ENCODE measurements at places on chromosomes 13 and 19.

DNA sequence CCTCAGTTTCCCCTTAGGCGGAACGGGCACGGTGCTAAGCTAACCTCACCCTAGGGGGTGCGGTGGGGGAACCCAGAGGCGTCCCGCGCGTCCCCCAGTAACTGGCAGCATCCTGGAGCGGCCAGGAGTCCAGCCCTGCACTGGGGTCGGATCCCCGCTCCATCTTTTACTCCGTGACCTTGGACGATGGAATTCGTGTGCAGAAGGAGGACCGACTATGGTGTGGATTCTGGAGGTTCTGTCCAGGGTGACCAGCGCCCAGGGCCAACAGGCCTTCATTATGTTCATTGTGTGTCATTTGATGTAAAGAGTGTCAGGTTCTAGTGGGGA, 630 bp downstream of the SPPL2B start:
- no peak for DNase-seq

DNA sequence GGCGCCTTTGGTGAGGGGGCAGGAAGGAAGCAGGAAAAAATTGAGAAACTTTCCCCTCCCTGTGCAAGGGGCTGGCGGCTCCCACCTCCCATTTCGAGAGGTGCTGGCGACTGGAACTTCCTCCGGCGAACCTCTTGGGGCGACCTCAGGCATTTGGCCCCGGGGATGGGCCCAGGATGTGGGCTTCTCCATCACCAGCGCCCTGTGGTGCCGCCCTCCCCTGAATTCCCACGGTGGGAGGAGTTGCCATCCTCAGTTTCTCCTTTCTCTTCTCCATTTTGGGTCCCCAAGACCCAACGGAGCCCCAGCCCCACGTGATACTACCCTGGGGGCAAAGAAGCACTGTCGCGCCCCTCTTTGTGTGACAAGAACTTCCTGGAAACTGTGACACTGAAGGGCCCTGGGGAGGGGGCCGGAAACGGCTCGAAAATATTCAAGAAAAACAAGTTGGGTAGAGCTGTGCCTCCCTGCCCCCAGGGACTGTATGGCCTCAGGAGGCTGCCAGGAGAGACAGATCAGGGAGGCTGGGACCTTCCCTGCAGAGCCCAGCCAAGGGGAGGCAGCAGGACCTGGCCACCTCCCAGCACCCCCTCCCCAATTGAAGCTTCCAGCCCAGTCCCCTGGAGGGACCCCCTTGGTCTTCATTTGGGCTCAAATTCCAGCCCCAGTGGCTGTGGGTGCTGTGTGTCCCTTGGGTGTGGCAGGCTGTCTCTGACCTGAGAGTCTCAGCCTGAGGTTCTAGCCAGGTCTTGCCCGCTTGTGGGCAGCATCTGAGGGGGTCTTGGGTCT, 16.2 kb upstream of the AP1M2 start:
- peak; percentile 90 for DNase-seq

GRCh38 chr19:632579-633067, 714 bp downstream of the POLRMT start:
- no peak for DNase-seq

GRCh38 chr13:48575031-48575430, 42.2 kb upstream of the RCBTB2 start:
- no peak for DNase-seq

DNA sequence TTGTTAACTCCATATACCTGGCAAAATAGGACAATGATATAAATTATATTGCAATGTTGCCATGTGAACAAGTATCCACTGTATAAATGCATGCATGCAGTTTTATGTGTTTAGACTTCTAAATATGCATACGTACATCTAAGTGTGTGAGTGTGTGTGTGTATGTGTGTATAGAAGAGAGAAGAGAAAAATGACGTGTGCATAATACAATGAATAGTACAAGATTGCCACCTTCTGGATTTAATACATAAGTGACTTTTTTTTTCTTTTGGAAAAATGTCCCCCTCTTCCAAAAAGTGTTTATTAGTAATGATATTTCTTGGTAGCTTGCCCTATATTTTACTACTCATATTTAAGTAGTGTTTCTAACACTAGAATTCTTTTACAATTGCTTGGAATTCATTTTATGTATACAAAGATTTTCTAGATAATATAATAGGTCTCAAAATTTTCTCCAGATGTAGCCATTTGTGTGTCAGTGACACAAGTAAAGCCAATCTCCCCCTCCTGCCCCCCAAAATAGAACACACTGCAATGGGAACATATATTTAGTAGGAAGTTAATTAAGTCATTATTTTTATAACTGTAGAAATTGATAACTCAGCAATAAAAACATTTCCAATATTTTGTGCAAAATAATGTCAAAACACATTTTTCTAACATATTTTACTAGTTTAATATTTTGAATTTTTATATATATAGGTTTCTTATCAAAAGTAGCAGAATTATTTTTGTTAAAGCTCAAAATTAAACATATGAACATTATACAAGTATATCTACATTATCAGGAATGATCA, 783.3 kb upstream of the ATXN8OS start:
- DNase-seq: no peak

- no peak for DNase-seq
Measured at GRCh38 chr13:46909042-46909441, 12.2 kb upstream of the HTR2A start.

DNA sequence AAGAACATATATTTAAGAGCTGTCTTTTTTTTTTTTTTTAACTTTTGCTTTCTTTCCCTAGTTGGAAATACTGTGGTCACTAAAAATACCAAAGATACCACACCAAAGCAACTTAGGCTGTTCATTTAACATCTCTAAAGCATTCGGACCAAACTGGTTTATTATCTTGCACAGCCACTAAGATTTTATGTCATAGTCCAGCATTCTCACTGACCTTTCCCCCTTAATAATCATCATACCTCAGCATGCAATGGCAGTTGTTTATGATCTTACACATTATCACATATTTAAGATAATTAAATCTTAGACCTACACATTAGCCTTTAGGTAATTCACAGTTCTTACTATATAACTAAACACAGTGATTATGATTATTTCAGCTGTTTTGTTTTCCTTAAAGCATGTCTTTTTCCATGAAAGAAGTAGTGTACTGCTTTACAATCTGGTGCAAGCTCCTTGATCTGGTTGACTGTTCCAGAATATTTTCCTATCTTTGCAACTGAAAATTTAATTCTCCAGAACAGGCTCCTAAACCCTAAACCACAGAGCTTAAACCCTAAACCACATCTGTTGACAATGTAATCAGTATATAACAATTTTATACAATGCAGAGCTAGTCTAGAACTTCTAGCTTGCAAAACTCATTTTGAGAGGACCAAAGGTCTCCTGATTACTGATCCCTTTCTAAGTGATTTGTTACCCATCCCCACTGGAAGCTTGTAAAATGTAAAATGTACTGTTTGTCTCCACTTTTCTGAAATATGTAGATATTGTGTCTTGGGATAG, 74.2 kb downstream of the CDK8 start:
- DNase-seq: no peak

DNA sequence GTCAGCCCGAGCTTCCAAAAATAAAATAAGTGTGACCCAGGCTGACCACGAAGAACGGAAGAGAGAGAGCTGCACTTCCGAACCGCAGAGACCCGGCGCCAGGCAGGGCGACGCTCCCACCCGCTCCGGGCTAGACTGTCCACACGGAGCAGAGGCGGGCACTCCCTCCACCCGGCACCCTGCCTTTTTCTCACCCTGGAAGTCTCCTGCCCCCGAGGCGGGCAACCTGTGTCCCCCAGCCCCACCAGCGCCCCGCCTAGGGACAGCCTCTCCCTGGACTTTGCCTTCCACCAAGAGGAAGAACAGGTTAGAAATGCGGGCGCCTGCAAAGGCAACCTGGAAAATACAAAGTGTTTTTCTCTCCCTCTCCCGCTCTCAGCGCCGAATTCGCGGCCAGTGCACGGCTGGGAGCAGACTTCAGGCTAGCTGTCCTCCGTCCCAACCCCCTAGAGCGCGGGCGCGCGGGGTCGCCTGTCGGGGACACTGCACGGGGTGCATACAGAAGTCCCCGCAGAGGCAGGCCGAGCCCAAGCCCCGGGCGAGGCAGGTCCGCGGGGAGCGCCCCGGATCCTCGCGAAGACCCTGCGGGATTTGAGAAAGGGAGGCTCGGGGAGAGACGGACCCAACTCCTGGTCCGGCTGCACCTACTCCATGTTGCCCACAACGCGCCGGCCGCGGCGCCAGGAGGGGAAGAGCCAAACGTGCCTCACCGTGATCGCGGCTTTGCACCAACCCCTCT, 845 bp downstream of the SPRY2 start:
- DNase-seq: peak; percentile 41

DNA sequence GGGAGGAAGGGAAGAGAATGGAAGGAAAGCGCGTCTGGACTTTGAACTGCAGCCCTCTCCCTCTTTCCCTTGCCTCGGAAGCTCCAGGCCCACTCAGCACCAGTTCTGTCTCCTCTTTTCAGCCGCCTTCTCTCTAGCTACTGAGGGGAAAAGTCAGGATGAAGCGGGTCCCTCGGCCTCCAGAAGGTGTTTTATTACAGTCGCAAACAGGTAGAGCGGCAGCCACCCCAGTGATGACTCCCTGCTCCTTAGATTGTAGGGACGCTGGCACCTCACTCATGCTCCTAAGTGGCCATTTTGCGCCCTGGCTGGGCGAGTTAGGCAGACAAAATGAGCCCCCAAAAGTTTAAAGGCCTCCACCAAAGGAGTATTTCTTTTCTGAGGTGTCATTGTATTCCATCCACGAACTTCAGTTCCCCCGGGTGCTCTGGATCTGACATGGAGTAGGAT, 954 bp upstream of the STK24 start:
- DNase-seq: no peak

- DNase-seq: peak; percentile 91
Measured at GRCh38 chr19:48819366-48819816, 8.6 kb upstream of the BCAT2 start.

GRCh38 chr13:62046512-62046911, 630.9 kb upstream of the PCDH20 start:
- no peak for DNase-seq

DNA sequence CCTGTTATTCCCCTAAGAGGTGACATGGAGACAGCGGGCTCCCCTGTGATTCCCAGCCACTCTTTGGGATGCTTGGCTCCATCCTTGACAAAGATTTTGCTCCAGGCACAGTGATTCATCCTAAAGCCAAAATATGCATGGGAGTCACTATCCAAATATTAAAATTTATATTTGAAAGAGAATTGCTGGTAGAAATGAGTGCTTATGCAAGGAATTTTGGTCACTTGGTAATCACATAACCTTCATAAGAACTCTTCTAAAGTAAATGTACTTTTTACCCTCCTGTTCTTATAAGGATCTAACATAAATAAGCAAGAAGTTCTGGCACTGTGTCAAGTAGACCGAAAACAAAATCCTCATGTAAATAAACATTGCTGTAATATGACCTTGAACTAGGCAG, 385.8 kb downstream of the ITGBL1 start:
- DNase-seq: no peak

GRCh38 chr19:18437491-18438330, at the start of gene ISYNA1:
Gene ISYNA1, minus strand, starts transcription at chr19:18438133. Its CDS starts 154 bp downstream, at chr19:18437979.
- DNase-seq: no peak

DNA sequence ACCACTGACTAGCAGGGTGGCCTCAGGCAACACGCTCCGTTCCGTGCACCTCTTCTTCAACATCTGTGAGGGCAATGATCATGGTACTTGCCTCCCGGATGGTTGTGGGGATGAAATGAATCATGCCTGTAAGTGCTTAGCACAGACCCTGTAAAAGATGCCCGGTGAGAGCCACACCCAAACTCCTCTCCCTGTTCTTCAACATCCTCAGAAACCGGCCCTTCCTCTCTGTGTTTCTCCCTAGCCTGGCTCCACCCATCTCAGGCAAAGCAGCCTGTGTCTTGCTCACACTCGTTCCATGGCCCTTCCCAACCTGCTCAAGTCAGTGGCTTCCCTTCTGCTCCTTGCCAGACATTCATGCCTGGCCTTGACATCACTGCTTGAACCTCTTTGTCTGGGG, 5.8 kb upstream of the DMKN start:
- DNase-seq: no peak

GRCh38 chr13:36054041-36054440, 77.1 kb downstream of the DCLK1 start:
- no peak for DNase-seq

DNA sequence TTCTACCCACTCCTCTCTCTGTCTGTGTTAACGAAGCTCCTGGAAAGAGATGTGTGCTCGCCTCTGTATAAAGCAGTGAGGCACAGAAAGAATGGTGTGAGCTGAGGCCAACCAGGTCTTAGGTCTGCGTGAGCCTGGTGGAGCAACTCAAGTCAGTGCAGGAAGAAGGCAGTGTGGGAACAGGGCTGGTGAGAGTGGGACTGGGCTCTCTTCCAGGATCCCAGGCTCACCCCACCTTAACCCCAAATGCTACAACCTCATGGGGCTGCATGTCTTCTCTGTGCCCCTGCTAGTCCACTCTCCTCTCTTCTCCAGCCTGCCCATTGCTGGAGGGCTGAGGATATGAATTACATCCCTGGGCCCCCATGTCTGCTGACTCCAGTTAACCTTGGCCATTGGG, 127.4 kb downstream of the DCT start:
- no peak for DNase-seq

GRCh38 chr13:112711528-112712265, 21.9 kb downstream of the ATP11A start:
- peak; percentile 90 for DNase-seq

GRCh38 chr13:52695856-52696255, 43.2 kb downstream of the SUGT1 start:
- DNase-seq: no peak

- peak; percentile 23 for DNase-seq
Measured at GRCh38 chr19:29372461-29372860, 153.3 kb upstream of the VSTM2B start.

DNA sequence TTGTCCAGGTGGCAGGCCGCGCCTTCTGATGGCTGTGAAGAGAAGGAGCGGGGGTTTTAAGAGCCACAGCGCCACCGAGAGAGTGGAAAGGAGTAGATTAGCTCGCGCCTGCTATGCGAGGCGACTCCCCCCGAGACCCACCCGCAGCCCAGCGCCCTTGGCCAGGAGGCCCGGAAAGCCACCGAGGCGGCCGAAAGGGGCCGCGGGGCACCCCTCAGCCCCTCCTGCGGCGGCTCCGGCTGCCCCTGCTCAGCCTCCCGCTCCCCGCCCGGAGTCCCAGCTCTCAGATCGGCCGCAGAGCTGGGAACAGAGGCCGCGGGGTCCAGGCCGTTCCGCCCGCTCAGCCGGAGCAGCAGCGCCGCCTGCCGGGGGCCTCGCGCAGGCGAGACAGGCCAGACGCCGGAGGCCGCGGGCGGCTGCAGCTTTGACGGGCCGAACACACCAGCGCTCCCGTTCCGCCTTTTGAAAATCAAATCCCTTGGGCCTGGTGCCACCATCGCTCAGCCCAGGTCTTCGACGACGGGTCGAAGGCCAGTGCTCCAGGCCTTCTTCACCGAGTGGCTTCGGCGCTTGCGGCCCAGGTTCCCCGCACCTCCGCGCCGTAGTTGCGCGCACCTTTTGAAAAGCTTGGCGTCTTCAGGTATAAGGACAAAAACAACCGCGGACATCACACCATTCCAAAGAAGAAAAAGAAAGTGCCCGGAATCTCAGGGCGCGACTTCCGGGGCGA, 15.3 kb downstream of the CDX2 start:
- peak; percentile 91 for DNase-seq
